NCI-H82 (cell line): ENCODE measurements at places on chromosomes 12 and 14.
A peak's percentile ranks its signal among the peaks of the same experiment; 100 is the strongest.

GRCh38 chr14:101905614-101906013 is 58.8 kb upstream of the DYNC1H1 start:
- no peak for DNase-seq

- no peak for DNase-seq
Measured at GRCh38 chr14:68824207-68824516, 31.3 kb upstream of the ZFP36L1 start.

- peak; percentile 60 for DNase-seq
Measured at GRCh38 chr12:5912437-5913334, 32.4 kb downstream of the ANO2 start.

DNA sequence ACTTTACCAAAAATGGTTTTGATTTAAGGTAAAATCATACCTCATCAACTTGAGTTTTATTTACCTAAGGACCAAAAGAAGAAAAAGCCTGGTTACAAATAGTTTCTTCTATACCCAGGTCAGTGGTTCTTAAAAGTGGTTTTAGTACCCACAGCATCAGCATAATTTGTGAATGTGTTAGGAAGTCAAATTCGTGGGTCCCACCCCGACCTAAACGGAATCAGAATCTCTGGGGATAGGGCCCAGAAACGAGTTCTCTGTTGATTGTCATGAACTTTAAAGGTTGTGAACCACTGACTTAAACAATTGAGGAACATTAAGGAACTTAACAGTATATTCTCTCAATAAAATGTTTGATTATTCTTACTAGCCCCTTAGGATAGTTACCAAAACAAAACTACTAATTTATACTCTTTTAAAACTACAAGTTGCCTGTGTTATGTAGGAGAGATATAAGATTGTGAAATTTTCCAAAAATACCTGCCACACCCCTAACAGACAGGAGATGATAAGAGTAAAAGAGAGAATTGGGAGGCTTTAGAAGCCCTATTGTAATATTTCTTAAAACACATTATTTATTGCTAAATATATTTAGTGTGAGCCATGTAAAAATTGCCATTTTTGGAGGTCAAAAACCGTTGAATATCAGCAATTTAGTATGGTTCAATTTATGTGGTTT is 669 bp upstream of the SLC25A21 start:
- no peak for DNase-seq

DNA sequence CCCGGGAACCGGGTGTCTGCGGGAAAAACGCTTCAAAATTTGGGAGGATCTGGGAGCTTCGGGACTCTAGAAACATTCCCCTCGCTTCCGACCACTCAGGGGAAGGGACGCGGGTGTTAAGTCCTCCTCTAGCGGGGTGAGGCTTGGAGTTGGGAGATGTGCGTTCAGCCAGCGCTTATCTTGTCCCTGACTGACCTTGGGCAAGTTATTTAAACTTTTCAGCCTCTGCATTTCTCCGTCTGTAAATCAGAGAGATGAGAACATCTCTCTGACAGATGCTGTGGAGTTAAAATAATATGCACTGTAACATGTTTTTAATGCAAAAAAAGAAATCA is 76.9 kb upstream of the ANO4 start:
- peak; percentile 13 for DNase-seq

- DNase-seq, result no peak
Measured at GRCh38 chr12:26466726-26467125, 271.4 kb downstream of the SSPN start.

GRCh38 chr14:20578784-20579502 is 8.9 kb downstream of the RNASE11 start:
- no peak for DNase-seq

- peak; percentile 33 for DNase-seq
Measured at GRCh38 chr12:119301379-119301778, 33.1 kb upstream of the CCDC60 start.

GRCh38 chr14:92308716-92309115 is 14.2 kb upstream of the SLC24A4 start:
- no peak for DNase-seq

DNA sequence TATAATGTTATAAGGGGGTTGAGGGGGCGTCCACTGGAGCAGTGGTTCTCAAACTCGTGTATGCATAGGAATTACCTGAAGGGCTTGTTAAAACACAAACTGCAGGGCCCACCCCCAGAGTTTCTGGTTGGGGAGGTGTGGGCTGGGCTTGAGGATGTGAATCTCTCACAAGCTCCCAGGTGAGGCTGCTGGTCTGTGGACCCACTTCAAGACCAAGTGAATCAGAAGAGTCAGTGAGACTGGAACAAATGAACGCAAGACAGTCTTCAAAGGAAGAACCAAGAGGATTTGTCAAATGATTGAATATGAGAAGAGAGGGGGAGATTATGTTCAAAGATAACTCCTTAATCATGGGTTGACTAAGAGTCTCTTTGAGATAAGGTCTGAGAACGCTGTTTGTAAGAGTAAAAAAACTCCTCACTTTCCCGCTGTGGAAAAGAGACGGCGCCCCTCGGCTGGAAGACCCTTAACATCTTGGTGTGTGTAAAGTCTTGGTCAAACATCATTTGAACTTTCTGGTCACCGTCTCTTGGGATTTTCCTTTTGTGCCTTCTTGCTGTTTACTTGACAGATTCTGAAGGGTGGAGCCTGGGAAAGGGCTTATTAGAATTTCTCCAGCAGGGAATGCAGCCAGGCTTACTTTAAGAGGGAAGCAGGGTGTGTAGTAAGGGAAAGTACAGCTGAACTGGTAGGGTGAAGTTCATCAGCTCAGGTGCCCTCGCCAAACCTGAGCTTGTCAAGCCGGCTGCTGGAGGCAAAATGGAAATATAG is 5.3 kb upstream of the FOXN3 start:
- DNase-seq, result no peak

- peak; percentile 97 for DNase-seq
Measured at GRCh38 chr12:58206876-58207275, 265.5 kb downstream of the ATP23 start.

DNA sequence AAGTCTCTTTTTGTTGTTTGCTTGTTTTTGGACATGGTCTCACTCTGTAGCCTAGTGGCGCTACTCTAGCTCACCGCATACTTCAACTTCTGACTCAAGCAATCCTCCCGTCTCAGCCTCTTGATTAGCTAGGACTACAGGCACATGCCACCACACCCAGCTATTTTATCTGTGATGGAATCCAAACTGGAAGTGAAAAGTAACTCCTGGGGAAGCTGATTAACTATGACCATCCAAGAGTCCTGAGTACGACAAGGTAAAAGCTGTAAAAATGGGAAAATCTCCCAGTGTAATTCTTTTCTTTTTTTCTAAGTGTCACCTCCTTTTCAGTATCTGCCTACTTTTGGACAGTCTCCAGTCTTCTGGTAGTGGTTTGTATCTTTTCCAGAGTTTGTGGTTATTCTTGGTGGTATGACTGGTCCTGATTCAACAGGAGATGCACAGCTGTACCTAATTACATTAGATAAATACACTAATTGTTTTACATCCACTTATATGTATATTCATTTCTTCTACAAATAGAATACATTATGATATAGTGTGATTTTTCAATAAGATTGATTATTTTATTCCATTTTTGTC is 97.8 kb downstream of the SLC6A15 start:
- no peak for DNase-seq

GRCh38 chr14:82387699-82388098 is 854.0 kb upstream of the SEL1L start:
- no peak for DNase-seq

DNA sequence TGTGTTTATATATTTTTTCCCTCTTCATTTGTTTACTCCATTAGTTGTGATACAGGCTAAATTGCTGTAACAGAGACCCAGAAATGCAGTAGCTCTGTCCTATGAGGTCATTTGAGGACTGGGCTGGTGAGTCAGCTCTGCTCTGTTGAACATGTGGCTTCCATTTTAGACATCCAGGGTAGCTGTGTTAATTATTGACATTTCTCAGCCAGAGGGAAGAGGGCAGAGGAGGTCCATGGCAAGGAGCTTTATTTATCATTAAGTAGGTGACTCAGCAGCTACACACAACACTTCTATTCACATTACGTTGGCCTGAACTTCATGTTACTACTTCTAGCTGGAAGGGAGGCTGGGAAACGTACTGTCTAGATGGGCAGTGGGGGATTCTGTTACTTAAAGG is 85.4 kb downstream of the PTCSC3 start:
- DNase-seq, result no peak

DNA sequence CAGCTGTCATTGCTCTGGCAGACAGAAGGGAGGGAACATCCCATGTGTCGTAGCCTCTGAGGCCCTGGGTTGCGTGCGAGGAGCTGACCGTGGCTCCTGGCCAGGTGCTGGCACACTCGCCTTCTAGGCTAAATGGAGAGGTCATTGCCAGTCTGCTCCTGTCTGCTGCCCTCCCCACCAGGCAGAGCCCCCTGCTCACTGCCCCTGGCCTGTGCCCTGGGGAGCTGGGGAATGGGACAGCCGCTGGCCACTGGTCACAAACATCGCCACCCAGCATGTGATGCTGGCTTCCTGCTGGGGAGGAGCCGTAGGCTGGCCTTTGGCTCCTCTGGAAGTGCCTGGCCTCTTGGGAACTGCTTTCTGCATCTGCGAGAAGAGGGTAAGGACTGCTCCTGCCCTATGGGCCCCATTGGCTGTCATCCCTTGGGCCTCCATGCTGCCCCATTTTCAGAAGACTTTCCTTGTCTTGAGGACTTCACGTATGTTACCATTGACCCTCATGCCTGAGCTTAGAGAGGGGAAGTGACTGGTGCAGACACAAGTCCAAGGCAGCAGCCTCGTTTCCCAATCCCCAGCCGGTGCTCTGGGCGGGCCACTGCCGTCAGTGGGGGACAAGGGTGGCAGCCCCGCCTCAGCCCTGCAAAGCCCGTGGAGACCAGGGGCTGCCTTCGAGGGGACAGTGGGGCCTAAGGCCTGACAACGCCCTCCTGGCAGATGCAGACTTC is 2.0 kb upstream of the TNFAIP2 start:
- DNase-seq, result no peak

DNA sequence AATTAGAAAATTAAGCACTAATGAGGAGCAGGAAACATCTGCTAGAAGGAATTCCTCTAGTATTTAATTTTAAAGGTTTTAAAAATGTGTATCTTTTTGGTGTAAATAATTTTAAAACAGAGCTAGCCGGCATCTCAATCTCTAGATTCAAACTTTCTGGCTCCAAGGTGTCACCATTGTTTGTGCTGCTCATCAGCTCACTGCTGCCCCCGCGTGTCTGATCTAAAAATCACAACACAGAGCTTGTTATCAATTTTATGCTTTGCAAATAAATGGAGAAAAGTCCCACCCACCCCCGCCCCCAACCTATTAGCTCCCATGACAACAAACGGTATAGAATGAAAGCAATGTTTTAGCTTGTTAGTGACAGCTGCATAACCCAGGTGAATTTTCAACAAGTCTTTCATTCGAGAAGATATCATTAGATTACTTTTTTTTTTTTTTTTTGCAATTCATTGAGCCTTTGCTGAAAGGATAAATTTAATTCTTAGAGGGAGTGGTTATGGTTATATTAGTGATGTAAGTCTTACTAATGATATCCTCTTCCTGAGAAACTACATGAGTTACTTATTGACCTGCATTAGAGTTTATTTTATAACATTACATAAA is 11.3 kb upstream of the ABHD12B start:
- peak; percentile 87 for DNase-seq

DNA sequence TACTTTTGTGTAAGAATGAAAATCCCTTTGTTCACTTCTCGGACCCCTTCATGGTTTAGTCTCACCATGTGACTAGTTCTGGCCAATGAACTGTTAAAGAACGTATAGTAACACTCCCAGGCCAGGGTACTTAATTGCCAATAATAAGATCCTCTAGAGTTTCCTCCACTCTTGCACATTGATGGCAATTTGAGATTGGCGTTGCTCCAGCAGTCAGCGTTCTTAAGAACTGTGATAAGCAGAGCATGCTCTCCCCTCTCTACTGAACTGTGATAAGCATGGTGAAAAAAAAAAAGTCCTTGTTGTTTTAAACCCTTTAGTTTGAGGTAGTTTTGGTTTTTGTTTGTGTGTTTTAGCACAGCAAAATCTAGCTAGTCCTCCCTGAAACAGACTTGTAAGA is 854.5 kb downstream of the SLC6A15 start:
- DNase-seq, result peak; percentile 12

DNA sequence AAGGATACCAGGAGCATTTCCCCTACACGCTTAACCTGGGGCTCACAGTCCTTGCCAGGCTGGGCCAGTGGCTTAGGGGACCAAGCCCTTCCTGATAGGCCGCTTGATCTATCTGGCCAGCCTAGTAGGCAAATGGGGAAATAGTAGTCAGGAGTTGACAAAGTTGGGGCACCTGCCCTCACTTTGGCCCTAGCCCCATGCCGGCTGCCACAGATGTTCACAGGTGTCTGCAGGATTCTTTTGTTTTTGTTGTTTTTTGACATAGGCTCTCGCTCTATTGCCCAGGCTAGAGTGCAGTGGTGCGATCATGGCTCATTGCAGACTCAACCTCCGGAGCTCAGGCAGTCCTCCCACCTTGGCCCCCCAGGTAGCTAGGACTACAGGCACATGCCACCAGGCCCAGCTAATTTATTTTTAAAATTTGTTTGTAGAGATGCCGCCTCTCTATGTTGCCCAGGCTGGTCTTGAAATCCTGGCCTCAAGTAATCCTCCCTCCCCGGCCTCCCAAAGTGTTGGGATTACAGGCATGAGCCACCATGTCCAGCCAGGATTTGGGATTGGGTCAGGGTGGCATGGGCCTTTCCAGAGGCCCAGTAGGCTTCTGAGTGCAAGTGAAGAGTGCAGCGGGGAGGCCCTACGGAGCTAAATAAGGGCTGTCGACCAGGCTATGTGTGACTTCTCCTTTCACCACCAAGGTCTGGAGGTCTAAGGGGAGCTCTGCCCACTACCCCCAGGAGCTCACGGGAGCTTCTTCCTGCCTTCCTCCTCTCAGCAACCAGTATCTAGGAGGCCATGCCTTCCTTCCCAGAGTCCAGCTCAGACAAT is 15.5 kb upstream of the HDAC7 start:
- no peak for DNase-seq

DNA sequence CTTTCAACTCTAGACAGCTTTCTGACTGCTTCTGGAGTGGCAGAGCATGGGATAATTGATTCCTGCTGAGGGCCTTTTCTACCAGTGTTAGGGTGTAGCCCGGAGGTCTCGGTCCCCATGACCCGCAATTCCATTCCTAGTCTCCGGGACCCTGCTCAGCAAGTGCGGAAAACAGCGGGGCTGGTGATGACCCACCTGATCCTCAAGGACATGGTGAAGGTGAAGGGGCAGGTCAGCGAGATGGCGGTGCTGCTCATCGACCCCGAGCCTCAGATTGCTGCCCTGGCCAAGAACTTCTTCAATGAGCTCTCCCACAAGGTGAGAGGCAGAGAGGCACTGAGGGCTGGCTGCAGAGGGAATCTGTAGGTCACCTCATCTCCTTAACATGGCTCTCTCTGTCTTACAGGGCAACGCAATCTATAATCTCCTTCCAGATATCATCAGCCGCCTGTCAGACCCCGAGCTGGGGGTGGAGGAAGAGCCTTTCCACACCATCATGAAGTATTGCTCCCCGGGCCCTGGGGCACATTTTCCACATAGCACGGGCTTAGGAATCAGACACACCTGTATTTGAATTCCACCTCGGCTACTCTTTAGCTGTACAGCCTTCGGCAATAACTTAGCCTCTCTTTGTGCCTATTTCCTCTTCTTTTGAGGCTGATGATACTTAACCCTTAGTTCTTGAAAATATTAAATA is 5.6 kb upstream of the GAPDH start:
- DNase-seq, result no peak

GRCh38 chr14:104287301-104288009 is 149.1 kb downstream of the KIF26A start:
- DNase-seq, result no peak
